ENCODE measurements at places on chromosomes 6 and 20.

GRCh38 chr20:25296094-25297093 lies 48.5 kb downstream of the PYGB start:
- DNase-seq, result no peak

DNA sequence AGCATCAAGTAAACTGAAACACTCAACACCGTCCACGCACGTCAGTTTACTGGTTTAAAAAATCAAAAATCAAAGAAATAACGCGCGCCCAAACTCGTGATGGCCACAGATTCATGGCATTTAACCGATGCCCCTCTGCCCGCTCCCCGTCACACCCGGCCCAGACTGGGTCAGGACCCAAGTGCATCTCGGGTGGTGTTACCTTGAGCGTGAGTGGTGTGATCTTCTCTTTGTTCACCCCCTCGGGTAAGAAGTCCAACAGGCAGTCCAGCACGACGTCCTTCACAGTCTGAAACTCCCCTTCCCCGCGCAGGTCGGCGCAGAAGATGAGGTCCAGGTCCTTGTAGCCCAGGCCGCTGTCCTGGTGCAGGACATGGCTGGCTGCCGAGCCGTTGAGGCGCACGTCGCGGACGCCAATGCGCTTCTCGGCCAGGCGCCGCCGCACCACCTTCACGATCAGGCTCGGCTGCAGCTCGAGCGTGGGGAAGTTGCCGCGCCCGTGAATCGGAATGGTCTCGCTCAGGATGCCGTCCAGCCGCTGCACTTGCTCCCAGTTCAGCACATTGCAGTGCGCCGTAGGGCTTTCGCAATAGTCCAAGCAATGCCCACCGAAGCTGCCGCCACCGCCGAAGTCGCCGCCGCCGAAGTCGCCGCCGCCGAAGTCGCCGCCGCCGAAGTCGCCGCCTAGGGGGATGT lies 945 bp downstream of the TENT5A start:
- DNase-seq, result no peak

DNA sequence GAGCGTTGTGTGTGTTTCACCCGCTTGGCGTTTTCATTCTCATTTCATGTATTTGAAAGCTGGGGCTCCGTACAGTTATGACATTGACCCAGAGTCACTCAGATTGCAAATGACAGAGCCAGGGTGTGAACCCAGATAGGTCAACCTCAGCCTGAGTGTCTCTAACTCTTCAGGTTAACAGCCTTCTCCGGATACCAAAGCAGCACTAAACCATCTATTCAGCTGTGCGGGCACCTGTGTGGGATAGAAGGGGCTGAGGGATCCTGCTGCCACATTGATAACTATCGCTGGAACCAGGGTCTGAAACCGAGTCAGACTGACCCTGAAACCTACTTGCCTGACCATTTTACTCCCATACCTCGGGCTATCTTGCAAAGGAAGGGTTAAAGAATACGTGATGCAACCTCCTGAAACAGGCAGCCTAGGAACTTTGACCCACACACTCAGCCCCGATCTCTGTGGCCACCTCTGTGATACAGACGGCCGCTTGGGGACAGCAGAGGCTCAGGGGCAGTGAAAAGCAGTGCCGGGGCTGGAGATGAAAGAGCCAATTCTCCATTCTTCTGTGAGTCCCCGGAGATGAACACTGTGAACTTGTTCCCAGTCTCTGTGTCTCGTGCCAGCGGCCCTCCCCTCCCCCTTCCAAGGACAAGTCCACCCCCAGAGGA lies 233.5 kb upstream of the QKI start:
- DNase-seq, result no peak

DNA sequence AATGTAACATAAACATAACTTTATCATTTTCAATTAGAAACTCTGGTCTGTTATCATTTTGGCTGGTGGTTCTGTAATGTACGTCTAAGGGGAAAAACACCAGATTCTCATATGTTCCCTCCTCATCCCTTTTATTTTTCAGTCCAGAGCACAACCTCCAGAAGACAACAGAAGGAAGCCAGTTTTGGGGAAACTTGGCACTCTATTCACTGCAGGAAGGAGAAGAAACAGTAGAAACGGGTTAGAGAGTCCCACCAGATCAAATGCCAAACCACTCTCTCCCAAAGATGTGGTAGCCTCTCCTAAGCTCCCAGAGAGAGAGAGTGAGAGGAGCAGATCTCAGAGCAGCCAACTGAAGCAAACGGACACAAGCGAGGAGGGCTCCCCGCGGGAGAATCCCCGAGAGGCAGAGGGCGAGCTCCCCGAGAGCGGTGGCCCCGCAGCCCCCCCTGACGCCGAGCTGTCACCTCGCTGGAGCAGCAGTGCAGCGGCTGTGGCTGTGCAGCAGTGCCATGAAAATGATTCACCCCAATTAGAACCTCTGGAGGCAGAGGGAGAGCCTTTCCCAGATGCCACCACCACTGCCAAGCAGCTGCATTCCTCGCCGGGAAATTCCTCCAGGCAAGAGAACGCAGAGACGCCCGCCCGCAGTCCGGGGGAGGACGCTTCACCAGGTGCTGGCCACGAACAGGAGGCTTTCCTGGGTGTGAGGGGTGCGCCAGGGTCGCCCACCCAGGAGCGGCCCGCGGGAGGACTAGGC lies 117.8 kb downstream of the RTN4IP1 start:
- peak; percentile 41 for DNase-seq

GRCh38 chr6:69813508-69813907 lies 16.7 kb upstream of the LMBRD1 start:
- no peak for DNase-seq

DNA sequence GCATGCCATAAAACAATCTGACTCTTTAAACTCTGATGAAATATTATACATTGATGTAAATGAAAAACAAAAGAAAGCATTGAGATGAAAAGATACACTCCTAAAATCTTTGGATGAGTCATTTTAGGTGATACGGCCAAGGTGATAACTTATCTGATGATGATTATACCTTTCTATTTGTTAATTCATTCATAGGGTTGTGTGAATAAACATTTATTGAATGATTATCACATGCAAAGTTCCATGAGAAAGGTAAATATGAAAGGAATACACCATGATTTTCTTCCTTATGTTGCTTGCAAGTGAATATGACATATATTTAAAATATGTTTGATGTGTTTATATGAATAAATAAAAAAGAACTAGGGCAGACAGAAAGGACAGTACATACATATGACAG lies 15.4 kb upstream of the HIVEP1 start:
- no peak for DNase-seq

GRCh38 chr6:33279257-33279695 lies 2.4 kb downstream of the B3GALT4 start:
- DNase-seq, result no peak

GRCh38 chr20:17825960-17826843 lies 126.4 kb downstream of the BANF2 start:
- no peak for DNase-seq

GRCh38 chr6:158018851-158019361 lies 37.2 kb downstream of the SYNJ2 start:
- no peak for DNase-seq

DNA sequence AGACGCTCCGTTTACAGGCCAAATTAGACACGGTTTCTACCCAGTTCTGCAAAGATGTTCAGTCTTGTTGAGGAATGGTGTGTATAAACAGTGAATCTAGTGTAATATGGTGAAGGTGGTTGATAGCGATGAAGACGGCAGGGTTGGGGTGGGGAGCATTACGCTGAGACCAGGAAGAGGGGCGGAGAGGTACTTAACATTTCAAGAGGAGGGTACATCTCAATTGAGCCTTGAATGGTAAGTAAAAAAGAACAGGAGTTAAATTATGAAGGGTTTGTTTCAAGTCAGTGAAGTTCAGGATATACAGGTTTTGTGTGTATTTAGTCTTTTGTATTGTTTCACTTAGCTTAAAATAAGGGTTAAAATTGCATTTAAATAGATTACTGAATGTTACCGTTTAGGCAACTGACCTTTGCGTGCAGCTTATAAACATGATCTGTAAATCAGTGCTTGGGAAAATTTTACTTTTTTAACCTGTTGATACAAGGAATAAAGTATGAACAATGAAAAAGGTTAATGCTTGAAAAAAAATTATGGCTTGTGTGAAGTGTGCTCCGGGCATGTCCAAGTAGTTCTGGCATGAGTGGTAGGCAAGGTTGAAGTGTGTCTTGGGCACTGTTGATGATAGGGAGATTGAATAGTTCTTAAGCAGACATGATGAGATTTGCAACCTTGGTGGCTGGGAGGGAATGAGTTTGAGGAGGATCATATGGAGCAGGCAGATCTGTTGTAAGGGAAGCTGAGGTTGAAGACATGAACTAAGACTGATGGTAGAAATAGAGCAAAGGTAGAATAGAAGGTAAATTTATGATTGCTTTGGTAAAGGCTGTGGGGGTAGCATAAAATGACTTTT lies 842 bp downstream of the POLR1C start:
- no peak for DNase-seq

- DNase-seq, result no peak
Observed at GRCh38 chr6:133704371-133704770, 184.5 kb upstream of the TCF21 start.

- no peak for DNase-seq
Observed at GRCh38 chr6:141077355-141078333, 1055.1 kb upstream of the GJE1 start.

DNA sequence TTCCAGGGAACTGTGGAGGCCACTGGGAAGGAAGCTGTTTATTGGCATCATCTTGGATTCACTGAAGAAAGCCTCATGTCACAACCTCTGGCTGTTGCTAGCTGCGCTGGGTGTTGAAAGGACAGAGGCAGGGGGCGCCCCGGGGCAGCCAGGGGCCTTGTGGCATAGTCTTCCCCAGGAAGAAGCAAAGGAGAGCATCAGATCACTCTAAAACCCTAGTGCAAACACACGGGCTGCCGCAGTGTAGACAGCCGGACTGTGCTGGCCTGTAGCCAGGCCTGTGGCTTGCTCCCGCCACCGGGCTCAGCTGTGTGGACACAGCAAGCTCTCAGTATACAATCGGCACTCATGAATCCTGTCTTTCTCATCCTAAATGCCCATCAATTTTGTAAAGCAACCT lies 23.8 kb upstream of the SMOC2 start:
- DNase-seq, result no peak

- DNase-seq, result no peak
Observed at GRCh38 chr20:24842274-24842917, 106.7 kb upstream of the CST7 start.

DNA sequence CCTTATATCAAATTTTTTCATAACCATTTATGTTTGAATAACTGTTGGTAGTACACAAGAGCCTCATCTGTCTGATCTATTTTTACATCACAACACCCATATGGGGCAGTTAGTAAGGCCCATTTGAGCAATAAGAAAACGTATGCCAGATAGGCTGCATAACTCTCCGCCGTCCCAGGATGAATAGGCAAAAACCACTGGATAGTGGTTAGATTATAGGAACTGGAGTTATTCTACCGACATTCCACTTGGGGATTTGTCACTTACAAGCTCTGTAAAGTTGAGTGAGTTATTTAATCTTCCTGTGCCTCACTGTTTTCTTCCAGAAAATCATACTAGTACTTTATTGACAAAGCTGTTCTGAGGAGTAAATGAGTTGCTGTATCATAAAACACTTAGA lies 881.9 kb downstream of the QKI start:
- no peak for DNase-seq

GRCh38 chr20:35340436-35340835 lies 48.2 kb upstream of the FAM83C start:
- DNase-seq, result no peak

DNA sequence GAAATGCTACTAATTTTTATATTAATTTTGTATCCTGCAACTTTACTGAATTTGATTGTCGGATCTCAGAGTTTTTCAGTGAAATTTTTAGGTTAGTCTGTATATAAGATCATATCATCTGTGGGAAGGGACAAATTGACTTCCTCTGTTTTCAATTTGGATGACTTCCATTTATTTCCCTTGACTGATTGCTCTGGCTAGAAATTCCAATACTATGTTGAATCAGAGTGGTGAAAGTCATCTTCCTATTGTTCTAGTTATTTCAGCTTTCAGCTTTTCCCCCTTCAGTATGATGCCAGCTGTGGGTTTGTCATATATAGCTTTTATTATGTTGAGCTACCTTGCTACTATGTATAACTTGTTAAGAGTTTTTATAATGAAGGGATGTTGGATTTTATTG lies 771.2 kb downstream of the KIF16B start:
- no peak for DNase-seq

- no peak for DNase-seq
Observed at GRCh38 chr6:166588691-166589336, 2.3 kb upstream of the RAMACL start.

- no peak for DNase-seq
Observed at GRCh38 chr20:21781446-21782075, 76.1 kb downstream of the PAX1 start.

GRCh38 chr6:117840541-117840983 lies 66.5 kb upstream of the SLC35F1 start:
- no peak for DNase-seq

DNA sequence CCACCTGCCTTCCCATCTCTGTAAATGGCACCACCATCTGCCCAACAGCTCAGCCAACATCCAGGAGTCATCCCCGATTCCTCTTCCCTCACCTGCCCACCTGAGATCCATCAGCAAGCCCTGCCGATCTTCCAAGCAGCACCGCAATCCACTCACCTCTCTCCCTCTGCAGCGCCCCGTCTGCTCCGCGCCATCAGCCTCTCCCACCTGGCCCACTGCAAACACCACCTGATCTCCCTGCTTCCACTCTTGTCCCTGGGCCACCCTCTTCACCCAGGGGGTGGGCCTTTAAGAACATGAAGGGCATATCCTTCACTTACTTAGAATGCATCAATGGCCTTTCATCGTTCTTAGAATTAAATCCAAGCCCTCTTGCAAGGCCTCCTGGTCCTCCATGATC lies 457.3 kb upstream of the SULF2 start:
- no peak for DNase-seq

- no peak for DNase-seq
Observed at GRCh38 chr20:44849703-44850102, 35.8 kb upstream of the YWHAB start.

DNA sequence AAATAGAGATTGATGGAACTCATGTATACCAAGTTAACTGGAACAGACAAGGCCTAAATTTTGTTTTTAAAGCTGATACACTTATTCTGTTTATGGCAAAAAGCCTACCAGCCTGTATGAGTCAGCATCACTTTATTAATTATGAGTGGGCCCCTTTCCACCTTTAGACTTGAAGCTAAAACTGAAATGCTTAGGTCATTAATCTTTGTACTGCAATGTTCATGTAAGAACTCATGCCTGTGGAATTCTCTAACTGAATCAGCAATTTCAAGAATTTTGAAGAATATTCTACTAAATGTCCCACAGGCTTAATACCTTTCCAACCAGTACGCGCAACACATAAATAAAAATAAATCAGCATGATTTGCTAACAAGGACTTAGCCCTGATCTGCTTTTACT lies 140.2 kb upstream of the PHACTR1 start:
- no peak for DNase-seq

- no peak for DNase-seq
Observed at GRCh38 chr6:90811596-90812226, 224.8 kb upstream of the MAP3K7 start.

GRCh38 chr6:106974999-106975737 lies 639 bp upstream of the CD24 start:
- no peak for DNase-seq

GRCh38 chr6:64054861-64055260 lies 419.3 kb downstream of the PHF3 start:
- DNase-seq, result no peak

Measured in NK-92 treated with Interleukin-12 subunit alpha and Interleukin-12 subunit beta, amount 100 ng/mL, for 24 hours (cell line).